Smooth muscle cell of the pulmonary artery (primary cell): ENCODE measurements at places on chromosomes 3 and 15. TPM values are rescaled to one million over a fixed set of nuclear protein-coding genes. Genes with fewer than 3 reads are reported as not detected.

The DUOX1 gene
- total RNA-seq, result 0.13 TPM in 1 of 2 replicates, not detected in the other

The SERPINI2 gene
- not detected in 2 replicates for total RNA-seq

The MCF2L2 gene
- 0.13 and 0.33 TPM in 2 replicates for total RNA-seq

The DNAJB8 gene
- not detected in 2 replicates for total RNA-seq

The GATA2 gene
- total RNA-seq, result 2.3 and 7.1 TPM in 2 replicates
